ENCODE measurements at places on chromosomes 13 and 19. TPM values are rescaled to one million over a fixed set of nuclear protein-coding genes. Genes with fewer than 3 reads are reported as not detected.

DNA sequence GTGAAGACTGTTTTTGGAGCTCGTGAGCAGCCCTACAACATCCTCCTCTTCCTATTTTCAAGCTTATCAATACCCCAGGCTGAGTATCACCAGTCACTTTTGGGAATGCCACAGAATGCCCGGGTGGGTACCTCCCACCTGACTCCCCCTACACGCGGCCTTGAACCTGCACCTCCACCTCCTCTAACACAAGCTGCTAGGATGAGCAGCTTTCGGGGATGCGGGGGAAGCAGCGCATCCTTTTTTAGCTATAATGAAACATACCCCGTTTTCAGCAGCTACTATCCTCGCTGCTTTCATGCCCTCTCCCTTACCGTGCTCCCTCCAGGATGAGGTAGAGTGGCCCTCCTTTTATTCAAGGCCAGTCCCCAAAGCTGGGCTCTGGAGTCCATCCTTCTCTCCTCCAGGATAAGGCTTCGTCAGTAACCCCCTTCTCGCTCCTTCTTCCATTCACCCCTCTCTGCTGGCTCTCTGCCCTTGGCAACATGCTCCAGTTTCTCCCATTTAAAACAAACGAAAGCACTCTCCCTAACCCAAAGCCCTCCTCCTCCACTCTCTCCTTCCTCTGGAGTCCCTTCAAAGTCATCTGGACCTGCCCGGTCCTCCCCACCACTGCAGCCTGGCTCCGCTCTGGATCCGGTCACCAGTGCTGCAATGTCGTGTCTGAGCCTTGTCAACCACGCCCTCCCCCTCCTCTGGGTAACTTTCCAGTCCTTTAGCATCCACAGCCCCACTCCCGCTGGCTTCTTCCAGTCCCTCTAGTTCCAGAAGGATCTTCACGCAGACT is 55.3 kb downstream of the STK24 start:
- DNase-seq: no peak

PCDH17 gene
- total RNA-seq: 1.1 TPM

DNA sequence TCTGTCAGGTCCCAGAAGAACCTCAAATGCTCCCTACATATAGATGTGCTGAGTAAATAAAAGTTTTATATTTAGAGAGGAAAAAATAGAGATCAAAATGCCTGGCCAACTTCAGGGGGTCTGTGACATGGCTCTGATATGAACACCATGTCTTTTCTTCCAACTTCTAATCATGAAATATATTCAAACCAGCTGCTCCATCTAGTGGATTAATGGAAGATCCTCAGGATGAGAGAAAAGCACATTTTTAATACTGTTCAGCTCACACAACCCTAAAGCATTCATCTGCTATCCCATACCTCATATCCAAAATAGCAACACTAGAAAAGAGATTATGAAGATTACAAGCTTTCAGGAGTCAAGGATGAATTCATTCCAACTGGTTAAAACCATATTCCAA is 56.0 kb upstream of the DOCK9 start:
- peak; percentile 47 for DNase-seq

DNA sequence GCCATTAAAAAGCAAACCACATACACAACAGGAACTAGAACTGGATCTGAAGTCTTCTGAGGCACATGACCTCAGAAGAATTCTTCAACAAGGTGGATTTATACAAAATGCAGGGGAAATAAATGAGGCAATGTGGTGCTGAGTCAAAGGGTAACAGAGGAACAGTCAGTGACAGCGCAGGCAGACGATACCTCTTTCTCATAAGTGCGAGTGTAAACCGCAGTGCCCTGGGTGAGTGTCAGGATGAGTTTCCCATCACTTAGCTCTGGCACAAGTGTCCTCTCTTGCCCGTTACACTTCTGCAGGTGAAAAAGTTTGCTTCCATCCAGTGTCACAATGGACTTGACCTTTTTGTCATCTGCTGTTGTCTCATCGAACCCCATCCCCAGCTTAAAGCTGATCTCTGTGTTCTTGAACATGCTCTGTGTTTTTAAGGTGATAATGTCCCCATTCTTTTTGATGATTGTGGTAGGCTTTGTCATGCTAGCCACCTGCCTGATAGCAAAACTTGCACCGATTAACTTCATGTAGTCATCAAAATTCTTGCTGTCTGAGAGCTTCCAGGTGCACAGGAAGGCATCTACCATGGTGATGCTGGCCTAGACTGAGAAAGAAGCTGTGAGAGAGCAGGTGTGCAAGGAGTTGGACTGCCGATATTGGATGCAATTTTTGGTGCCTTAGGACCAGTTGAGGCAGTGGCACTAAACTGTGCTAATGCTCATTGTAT is 97.3 kb downstream of the AKAP11 start:
- DNase-seq: no peak

ZNF823 gene
- 10.1 TPM for total RNA-seq

VSTM1 gene
- total RNA-seq: not detected

DNA sequence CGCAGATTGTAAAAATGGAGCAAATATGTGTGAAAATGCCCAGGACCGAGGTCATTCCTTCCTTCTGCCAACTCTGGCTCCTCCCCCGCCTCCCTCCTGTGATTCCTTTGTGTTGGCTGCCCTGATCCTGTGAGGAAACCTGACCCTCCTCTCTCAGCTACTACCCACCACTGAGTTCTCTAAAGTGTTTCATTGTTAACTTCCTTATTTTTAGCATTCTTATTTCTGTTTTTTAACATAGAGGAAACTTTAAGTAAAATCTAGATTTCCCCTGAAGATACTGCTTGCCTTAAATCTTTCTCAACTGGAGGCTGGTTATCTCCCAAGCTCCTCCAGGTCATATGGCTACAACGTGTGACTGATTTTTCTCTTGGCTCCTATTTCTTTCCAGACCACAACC is 21.7 kb upstream of the FBXL3 start:
- no peak for DNase-seq

PLEKHA4 gene
- 5.0 TPM for total RNA-seq

GRCh38 chr19:2230807-2231533 is 5.2 kb downstream of the PLEKHJ1 start:
- no peak for DNase-seq

- DNase-seq: peak; percentile 74
Measured at GRCh38 chr19:47726467-47726866, 13.2 kb downstream of the EHD2 start.

DNA sequence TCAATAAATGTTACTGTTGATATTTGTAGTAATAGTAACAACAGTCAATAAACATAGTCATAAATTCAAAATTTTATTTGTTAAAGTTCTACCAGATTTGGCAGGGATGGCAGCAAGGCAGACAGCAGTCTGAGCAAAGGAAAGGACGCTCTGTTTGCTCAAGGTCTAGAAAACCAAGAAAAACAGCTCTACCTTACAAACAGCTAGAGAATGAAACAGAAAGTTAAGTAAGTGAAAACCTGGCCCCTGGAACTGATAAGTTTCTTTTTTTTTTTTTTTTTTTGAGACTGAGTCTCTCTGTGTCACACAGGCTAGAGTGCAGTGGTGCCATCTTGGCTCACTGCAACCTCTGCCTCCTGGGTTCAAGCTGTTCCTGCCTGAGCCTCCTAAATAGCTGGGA is 27.9 kb downstream of the ENOX1 start:
- no peak for DNase-seq

DNA sequence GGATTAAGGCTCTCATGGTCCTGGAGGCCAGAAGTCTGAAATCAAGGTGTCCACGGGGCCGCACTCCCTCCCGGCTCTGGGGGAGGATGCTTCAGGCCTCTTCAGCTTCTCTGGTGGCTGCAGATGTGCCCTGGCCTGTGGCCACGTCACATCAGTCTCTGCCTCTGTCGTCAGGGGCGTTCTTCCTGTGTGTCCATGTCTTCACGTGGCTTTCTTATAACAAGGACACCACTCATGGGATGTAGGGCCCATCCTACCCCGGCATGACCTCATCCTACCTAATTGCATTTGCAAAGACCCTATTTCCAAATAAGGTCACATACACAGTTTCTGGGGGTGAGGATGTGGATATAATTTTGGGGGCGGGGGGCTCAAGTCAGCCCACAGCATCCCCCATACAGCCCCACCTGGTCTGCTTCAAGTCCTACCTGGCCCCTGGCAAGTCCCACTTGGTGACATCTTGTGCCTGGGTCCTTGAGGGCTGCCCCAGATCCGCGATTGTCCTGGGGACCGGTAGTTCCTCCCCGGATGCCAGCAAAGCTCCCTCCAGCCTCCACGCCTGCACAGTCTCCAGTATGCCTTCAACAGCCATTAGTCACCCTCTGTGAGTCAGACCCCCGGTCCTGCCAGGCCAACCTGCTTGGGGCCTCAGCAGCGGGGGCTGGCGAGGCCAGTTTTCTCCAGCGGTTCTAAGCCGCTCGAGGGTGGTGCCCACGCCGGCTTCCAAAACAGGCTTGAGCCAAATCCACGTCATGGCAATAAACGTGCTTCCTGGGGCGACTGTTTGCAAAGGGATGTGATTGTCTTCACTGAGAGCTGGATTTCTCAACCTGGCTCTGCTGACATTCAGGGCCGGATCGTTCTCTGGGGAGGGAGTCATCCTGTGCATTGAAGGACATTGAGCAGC is 32.2 kb downstream of the MYO9B start:
- DNase-seq: peak; percentile 98

- DNase-seq: peak; percentile 54
Measured at GRCh38 chr19:36032251-36033104, at the start of gene CLIP3. CLIP3 (minus strand) TSS chr19:36032873; CDS start chr19:36032357, 516 bp downstream.

GRCh38 chr13:57582032-57582431 is 49.5 kb upstream of the PCDH17 start:
- DNase-seq: no peak

- no peak for DNase-seq
Measured at GRCh38 chr13:34951528-34951927, 9.5 kb downstream of the NBEA start.

SLC25A41 gene
- not detected for total RNA-seq

GRCh38 chr19:36140304-36141038 is 605 bp downstream of the CAPNS1 start:
- peak; percentile 66 for DNase-seq

GRCh38 chr19:54127688-54128440 is 9.7 kb upstream of the CNOT3 start:
- no peak for DNase-seq

DNA sequence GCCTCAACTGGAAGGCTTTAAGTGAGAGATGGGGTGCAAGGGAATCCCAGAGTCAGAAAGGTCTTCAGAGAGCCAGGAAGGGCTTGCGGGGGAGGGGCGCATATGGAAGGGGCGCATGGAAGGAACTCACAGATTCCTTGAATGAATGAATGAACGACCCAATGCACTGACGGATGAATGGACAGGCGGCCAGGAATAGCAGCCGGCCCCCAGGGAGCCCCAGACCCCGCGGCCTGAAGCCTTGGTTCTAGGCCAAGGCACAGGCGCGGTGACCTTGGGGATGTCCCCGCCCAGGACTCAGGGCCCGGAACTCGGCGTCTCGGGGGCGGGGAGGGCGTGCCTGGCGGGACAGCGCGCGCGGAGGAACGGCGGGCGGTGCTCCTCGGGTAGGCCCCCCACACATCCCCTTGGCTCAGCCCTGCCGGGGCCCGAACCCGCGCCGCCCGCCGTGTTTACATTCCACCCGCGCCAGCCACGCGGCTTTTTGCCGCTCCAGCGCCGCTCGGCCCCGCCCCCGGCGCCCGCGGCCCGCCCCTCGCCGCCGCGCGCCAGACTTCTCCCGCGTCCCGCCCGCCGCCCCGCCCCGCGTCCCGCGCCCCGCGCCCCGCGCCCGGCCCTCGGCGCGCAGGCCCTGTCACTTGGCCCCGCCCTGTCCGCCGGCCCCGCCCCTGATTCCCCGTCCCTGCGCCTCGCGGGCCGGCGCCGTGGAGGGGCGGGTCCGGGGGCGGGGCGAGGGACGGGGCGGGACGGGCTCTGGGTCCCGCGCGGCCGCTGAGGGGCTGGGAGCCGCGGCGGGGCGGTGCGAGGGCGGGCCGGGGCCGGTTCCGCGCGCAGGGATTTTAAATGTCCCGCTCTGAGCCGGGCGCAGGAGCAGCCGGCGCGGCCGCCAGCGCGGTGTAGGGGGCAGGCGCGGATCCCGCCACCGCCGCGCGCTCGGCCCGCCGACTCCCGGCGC is at the start of gene CCNE1:
Gene CCNE1 (plus strand): TSS at position 867 of the 955 bp plus-strand sequence. CDS start 565 bp downstream, outside the sequence.
- DNase-seq: peak; percentile 78

DNA sequence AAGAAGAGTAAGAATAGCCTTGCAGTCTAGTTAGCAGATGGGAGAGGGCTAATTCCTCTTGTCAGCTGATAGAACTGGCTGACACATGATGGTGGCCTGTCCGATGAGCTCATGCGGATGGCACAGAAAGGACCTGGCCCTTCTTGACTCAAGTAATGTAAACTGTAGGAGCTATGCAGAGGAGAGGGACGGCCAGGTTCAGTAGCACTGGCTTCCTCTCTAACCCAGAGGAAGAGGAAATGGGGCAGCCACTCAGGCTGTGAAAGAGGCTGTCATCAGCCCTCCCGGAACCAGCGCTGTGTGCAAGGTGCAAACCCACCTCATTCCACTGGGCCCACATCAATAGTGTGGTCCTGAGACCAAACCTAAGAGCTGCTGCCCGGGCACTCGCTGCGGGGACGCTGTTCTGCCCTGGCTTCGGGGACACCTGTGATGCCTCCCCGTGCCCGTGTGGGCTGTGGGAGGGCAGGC is 30.8 kb upstream of the USE1 start:
- no peak for DNase-seq

CAMSAP3 gene
- not detected for total RNA-seq

DNA sequence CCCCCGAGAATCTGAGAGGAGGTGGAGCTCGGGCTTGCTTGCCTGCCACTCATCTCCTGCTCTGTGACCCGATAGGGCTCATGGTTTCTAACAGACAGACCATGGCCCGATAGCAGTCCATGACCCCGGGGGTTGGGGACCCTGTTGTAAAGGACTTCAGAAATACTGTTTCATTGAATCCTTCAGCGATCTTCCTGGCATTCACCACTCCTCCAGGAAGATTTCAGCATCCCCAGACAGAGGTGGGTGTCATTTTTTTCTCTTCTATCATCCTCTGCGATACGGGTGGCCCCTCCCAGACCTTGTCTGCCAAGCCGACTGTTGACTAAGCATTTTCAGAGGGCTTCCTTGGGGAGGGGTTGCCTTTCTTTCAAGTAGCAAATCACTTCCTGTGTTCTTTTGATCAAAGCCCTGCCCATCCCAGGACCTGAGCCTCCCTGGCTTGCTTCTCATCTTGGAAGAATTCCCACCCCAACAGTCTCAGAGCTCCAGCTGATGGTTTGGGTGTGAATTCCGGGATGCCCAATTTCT is 1.7 kb downstream of the MYO1F start:
- DNase-seq: peak; percentile 55

DNA sequence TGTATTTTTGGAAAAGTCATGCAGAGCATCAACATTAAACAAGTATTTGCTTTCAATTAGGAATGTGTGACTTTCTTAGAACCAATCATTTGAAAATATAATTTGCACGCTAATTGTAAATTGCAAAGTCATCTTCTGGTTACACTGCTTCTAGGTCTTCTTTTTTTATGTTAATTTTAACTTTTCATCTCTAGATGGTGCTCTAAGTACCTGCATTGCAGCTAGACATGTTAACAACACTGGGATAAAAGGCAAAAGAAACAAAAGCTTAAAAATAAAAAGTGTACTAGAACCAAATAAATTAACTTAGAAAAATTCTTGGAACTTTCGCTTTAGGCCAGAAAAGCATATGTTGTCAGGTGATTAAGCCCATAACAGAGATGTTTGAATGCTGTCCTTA is 2758.2 kb downstream of the PCDH9 start:
- DNase-seq: peak; percentile 16

Measured in M059J (cell line).